A673 (cell line): ENCODE measurements at places on chromosomes 4 and X.

- no peaks in the 10 kb centered on the region for H3K27me3 ChIP-seq
- H3K4me3 ChIP-seq, result no peak overlapping the region
- H3K27ac ChIP-seq, result no peak overlapping the region
These were observed 16.2 kb upstream of the ART3 start for GRCh38 chr4:76058302-76058701.

GRCh38 chr4:109389369-109390114 lies 44.1 kb upstream of the SEC24B start:
- DNase-seq, result no peak
- H3K4me1 ChIP-seq, result no peaks in the 10 kb centered on the region
- no peak overlapping the region for H3K27ac ChIP-seq
- H3K4me3 ChIP-seq, result no peak overlapping the region

- no peaks in the 10 kb centered on the region for H3K4me1 ChIP-seq
- no peak for DNase-seq
- H3K4me3 ChIP-seq, result no peak overlapping the region
- H3K27me3 ChIP-seq, result no peaks in the 10 kb centered on the region
These were observed 120.0 kb downstream of the ADGRL3 start for GRCh38 chr4:61320154-61320553.

DNA sequence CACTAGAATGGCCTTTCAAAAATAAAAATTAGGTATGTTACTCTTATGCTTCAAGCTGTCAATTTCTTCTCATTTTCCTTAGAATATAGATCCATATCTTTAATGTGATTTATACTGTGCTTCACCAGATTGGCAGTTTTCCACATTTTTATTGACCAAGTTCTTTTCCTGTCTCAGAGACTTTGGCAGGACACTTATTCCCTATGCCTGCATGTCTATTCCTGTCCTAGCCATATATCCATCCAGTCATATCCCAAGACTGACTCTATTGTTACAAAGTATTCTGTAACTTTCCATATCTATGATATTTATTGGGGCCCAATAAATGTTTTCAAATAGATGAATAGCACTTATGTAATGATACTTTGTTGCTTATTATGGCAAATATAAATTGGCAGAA lies 450.7 kb downstream of the GASK1B start:
- H3K4me1 ChIP-seq, result no peaks in the 10 kb centered on the region
- no peak overlapping the region for H3K27ac ChIP-seq
- no peak overlapping the region for H3K4me3 ChIP-seq
- H3K27me3 ChIP-seq, result no peaks in the 10 kb centered on the region

DNA sequence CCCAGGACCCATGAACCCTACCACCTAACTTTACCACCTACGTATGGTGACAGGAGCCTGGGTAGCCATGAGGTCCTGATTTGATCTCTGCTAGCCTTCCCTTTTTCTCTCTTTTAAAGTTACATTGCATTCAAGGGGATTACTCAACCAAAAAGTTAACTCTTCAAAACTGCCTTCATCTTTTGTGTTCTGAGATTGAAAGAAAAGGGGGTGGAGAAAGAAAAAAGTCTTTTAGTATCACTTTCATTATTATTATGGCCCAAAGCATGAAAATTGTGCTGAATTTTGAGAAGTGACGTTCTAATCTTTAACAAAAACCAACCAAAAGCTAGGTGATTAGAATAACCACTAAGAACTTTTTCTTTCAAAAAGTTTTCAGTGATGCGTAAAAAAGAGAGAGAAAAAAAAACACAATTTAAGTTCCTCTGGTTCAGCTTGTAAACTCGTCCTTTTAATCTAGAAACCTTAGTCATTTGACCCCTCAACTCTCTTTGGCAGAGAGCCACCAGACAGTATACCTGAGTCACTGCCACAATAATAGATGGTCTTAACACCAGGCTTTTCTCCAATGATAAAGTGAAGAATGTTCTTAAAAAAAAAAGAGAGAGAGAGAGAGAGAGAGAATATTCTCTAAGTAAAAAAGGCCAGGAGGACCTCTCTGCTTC lies 347.4 kb upstream of the FGF13 start:
- no peaks in the 10 kb centered on the region for H3K36me3 ChIP-seq
- no peaks in the 10 kb centered on the region for H3K27me3 ChIP-seq

- H3K4me1 ChIP-seq, result no peaks in the 10 kb centered on the region
- no peak overlapping the region for H3K27ac ChIP-seq
These were observed 80.0 kb upstream of the MSX1 start for GRCh38 chr4:4779486-4779885.

DNA sequence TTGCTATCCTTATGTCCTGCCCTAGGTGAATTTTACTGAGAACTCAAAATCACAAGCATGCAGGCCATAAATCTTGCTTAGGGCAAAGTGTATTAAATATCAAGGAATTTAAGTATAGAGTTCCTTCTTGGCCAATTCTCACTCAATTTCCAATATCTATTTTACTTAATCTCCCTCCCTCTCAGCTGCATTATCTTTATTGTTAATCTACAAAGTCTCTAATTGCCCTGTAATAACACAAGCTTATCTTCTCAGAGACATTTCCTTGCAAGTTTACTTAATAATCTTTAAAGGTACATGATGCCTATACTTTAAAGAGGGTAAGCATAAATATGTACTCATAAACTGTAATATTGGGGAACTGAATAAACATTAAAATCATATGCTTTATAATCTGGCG lies 26.9 kb upstream of the MAOB start:
- H3K4me1 ChIP-seq, result no peaks in the 10 kb centered on the region
- H3K27ac ChIP-seq, result no peak overlapping the region

- H3K27ac ChIP-seq, result no peak overlapping the region
- H3K4me3 ChIP-seq, result no peak overlapping the region
- no peaks in the 10 kb centered on the region for H3K4me1 ChIP-seq
These were observed 21.6 kb downstream of the LUZP4 start for GRCh38 chrX:115311139-115311538.
